Germinal center (tissue), 1 donor: ENCODE measurements at places on chromosomes 3 and 15.

GRCh38 chr3:174710612-174711011 is 148.5 kb upstream of the NAALADL2 start:
- DNase-seq, result no peak

DNA sequence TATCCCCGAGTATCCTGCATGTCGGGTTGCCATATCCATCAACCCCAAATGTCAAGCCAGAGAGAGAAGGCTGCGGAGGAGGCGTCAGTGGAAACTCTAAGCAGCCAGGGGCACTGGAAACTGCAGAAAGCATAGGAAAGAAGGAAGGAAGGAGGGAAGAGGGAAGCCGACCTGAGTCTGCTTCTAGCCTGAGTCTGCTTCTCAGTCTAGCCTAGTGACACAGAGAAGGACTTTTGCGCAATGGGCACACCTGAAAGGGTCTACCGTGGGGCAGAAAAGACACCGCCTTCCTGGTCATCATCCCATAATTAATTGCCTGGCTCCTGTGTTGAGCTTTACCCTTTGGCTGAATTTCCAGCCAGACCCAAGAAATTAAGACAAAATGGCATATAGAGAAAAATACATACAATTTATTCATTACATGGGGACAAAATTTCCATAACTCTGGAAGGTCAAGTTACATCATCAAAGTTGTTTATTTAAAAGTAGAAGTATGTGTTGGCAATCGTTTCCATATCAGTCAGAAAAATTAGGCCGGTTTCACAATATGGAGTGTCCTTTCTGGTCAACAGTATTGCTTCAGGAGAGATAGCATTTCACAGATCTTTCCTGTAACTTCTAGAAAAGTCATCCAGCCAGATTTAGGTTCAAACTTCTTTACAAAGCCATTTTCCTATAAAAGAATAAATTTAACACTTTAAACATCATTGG is 10.3 kb downstream of the BCL2A1 start:
- DNase-seq, result no peak

DNA sequence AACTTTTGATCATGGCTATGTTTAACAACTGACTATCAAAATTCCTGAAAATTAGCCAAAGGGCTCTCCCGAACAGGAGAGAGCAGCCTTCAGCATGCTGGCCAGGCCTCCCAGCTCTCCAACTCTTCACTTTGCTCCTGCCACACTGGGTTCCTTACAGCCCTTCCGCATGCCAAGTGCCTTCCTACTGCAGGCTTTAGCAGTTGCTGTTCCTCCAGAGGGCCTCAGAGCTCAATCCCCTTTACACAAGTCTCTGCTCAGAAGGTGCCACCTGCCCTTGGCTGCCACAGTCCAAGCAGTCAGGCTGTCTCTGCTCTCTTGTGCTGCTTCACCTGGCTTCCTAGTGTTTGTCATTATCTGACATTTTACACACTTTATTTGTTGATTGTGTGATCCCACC is 553.1 kb upstream of the PPP2R3A start:
- no peak for DNase-seq

- no peak for DNase-seq
Observed at GRCh38 chr15:28113394-28114113, 14.4 kb upstream of the OCA2 start.

- no peak for DNase-seq
Observed at GRCh38 chr3:62703451-62704167, 171.6 kb downstream of the CADPS start.

DNA sequence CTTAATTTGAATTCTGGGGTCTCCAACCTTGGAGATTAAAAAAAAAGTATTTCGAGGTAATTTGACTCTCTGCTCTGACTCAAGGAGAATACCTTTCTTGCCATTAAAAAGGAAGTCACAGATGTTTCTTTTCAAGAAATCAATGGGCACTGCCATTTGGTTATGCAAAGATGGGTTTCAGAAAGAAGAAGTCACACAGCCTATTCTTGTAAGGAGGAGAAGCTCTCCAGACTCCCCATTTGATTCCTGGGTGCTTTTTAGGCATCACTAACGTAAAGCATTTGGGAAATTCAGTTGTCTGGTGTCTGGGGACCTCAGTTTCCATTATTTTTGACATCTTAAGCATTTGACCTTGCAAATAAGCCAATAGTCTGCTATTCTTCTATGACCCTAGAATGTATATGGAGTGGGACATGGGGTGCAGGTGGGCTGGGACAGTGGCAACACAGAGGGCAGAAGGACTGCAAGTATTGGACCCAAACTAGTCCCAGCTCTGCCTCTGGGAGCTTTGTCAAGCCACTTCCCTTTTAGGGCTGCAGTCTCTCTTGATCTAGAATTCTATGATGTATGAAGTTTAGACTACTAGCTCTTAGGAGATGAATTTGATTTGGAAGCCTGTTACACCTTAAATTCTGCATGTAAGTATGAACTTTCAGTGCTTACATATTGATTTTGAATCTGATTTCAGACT is 27.8 kb downstream of the IL5RA start:
- DNase-seq, result peak; percentile 10

DNA sequence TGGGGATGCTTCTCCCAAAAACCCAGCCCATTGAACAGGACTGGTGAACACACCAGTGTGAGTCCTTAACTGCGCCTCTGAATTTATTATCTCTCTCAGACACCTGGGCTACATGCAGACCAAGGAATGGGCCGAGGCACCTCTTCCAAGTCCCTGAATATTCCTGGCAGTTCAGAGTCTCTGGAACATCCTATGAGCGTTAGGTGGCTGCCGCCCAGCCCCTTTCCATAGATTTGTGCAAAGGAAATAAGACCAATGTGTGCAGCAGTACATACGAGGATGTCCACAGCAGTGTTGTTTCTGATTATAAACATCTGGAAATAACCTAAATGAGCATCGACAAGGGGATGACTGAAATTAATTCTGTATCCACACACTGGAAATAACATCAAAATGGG is 104.9 kb upstream of the RPL32 start:
- no peak for DNase-seq

- no peak for DNase-seq
Observed at GRCh38 chr3:123949641-123950040, 11.4 kb downstream of the CCDC14 start.

GRCh38 chr3:188598894-188599293 is 444.9 kb downstream of the LPP start:
- no peak for DNase-seq
